ENCODE measurements at places on chromosomes 13 and 19.

GRCh38 chr19:29528946-29529645 lies 3.3 kb downstream of the VSTM2B start:
- no peak for DNase-seq

GRCh38 chr19:4539693-4540581 lies at the start of gene LRG1:
Gene LRG1, minus strand, starts transcription at chr19:4540036. Its CDS starts 23 bp downstream, at chr19:4540013.
- DNase-seq, result no peak

- no peak for DNase-seq
Observed at GRCh38 chr13:73934215-73934641, 200.0 kb downstream of the KLF12 start.

GRCh38 chr19:23343434-23344010 lies 51.7 kb downstream of the ZNF91 start:
- no peak for DNase-seq

GRCh38 chr13:36163809-36164308 lies 32.7 kb upstream of the DCLK1 start:
- DNase-seq, result peak; percentile 11

DNA sequence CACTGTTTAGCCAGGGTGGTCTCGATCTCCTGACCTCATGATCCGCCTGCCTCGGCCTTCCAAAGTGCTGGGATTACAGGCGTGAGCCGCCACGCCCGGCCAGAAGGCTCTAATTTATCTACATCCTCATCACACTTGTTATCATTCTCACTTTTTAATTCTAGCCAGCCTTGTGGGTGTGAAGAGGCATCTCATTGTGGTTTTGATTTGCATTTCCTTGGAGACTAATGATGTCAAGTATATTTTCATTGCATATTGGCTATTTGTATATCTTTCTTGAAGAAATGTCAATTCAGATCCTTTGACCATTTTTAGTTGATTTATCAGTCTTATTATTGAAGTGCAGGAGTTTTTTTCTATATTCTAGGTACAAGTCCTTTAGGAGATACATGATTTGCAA lies 27.7 kb upstream of the HIF3A start:
- DNase-seq, result no peak

DNA sequence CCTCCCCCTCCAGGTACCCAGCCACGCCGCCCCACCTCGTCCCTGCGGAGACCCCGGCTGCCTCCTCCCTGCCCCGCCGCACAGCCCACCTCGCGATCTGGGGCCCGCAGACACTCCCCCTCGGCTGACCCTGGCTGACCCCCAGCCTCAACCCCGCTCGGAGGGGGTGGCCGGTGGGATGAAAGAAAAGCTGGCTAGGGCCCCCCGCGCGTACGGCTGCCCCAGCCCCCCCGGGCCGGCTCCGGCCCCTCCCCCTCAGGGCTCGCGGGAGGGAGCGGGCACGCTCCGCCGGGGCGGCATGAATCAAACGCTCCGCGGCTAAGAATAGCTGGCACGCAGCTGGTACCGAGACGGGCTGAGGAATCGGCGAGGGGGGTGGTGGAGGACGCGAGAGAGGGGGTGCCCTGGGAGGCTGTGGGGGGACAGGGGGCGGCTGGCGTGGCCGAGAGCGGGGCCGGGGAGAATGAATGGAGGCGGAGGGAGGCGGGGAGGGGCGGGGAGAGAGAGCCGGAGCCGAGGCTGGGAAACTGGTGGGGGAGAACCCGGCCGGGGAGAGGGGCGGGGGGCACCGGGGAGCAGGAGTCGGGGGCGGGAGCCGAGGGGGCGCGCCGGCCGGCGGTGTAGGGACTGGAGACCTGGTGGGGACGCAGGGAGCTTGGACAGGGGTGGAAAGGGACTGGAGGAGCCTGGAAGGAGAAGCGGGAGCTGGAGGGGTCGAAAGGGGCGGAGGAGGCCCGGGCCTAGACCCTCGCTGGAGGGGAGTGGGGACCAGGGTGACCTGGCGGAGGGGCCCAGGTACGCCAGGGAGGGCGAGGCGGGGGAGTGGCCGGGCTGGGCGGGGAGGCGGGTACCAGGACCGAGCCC lies 1.1 kb downstream of the SHANK1 start:
- DNase-seq, result no peak

DNA sequence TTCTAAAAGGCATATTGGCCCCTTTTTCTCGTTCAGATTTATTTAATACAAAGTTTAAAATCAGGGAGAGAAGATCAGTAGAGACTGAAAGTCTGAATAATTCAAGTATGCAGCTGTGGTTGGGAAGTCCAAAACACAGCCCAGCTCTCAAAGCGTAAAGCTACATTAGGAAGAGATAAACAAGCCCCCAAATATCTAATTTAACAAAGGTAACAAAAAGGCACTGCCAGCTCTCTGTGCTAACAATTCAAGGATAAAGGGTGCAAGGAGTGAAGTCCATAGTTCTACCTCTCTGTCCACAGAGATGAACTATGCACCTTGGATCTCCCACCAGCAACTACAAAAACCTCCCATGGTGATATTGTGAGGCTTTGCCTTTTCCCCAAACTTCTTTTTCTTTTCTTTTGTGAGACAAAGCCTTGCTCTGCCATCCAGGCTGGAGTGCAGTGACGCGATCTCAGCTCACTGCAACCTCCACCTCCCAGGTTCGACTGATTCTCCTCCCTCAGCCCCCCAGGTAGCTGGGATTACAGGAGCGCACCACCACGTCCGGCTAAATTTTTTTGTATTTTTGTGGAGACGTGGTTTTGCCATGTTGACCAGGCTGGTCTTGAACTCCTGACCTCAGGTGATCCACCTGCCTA lies 104.4 kb downstream of the LHFPL6 start:
- no peak for DNase-seq

DNA sequence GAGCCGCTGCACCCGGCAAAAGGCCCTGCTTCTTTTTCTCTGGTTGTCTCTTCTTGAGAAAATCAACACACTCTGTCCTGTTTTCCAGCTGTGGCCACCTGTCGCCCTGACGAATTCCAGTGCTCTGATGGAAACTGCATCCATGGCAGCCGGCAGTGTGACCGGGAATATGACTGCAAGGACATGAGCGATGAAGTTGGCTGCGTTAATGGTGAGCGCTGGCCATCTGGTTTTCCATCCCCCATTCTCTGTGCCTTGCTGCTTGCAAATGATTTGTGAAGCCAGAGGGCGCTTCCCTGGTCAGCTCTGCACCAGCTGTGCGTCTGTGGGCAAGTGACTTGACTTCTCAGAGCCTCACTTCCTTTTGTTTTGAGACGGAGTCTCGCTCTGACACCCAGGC lies 17.2 kb downstream of the LDLR start:
- no peak for DNase-seq

DNA sequence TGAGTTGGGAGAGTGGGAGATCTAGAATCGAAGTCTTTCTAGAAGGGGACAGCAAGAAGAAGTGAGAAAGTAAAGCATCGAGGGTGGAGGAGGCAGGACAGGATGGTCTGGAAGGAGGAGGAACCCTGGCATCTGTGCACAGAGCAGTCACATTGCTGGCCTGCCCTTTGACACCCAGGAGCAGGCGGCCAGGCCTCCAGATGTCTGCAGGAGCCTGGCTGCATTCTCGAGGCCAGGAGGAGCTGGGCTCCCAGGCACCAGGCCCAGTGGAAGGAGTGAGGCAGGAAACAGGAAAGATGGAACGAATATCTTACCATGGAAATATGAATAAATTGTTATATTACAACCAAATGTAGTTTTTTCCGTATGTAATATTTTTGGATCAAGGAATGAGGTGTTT lies 27.7 kb upstream of the ARGLU1 start:
- DNase-seq, result no peak

DNA sequence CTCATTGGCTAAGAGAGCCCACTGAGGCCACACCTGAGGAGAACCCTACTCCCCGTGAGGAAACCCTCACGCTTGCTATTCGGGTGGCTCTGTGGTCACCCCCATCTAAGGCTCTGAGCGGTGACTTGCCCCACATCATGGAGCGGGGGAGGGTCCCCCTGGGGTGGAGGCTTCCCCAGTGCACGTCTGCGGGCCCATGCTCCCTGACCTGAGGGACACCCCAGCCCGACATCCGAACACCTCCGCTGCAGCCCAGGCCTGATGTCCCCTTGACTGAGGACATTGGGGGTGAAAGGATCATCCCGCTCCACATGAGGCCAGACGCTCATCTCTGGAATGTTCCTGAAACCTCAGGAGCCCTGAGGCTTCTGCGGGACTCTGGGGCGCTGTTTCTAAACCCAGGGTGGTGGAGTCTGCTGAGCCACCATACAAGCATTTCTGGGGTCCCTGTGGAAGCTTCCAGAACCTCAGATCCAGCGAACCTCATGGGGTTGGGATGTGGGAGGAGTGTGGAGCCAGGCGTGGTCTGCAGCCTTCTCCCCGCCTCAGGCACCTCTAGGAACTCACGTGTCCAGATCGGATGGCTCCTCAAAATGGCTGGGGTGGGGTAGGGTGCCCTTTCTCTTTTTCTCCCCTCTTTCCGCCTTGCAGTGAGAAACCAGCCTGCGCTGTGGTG lies 19.9 kb downstream of the TMED1 start:
- DNase-seq, result no peak

GRCh38 chr19:17753976-17754375 lies 2.7 kb downstream of the FCHO1 start:
- DNase-seq, result no peak

DNA sequence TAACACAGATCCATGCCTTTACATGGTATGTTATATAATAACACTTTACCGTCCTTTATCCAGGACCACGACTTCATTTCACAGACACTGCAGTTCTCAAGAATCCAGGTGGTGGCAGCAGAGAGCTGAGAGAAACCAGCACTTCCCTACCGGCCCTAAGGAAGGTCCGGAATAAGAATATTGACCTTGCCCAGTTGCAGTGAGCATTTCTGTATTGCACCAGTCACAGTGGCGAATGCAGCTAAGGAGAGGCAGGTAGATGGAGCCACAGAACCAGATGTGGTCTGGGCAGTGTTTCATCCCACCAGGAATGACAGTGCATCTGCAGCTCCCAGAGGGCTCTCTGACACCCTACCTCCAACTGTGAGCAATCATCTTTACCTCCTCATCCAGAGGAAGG lies 44.6 kb downstream of the ZNF787 start:
- DNase-seq, result no peak

- no peak for DNase-seq
Observed at GRCh38 chr13:110424569-110425443, 117.7 kb downstream of the COL4A2 start.

GRCh38 chr19:8030960-8031359 lies 21.6 kb upstream of the CCL25 start:
- no peak for DNase-seq

- DNase-seq, result no peak
Observed at GRCh38 chr19:41263042-41263849, 926 bp upstream of the HNRNPUL1 start.

DNA sequence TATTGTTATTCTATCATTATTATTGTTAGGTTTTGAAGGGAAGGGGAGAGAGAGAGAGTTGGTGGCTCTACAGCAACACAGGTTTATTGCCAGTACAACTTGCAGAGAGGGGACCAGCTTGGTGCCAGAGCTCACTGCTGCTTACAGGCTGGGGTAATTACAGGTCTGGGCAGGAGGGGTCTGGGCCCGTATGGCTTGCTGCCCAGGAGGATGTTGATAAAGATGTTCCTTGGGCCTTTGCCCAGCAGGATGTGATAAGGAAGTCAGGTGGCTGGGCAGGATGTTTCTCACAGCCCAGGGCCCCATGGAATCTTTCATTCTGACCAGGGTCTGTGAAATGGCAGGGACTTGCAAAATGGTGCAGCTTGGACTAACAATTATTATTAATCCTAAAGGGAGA lies 64.2 kb upstream of the ZNF599 start:
- no peak for DNase-seq

GRCh38 chr19:43765109-43765876 lies 10.5 kb upstream of the SMG9 start:
- peak; percentile 53 for DNase-seq

DNA sequence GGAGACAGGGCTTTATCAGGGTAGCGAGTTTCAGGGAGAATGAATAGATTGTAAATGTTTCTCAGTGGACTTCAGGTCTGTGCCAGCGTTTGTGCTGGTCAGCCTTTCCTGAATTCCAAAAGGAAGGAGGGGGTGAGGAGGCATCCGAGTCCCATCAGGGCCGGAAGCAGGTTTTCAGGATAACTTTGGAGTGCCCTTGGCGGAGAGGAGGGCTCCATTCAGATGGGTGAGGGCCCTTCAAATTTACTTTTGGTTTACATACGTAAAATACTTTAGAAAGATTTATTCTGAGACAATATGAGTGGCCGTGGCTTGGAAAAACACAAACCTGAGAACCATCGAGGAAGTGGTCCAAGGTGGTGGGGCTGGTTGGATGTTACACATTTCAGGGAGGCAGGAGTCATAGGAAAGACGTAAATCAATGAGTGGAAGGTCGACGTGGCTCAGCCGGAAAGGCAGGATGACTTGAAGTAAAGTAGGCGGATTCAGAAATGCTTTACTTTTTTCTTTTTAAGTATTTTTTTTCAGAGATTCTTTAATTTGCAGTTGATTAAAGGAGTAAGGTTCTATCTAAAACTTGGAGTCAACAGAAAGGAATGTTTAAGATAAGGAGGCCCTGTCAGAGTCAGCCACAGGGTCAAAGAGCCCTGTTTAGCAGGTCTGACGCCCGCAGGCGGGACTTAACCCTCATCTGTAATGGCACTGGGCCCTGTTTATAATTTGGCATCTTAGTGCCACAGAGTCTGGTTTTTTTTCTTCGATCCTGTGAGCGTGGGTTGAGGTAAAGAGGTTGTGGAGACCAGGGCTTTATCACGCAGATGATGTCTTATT lies 32.8 kb downstream of the ATP11A start:
- no peak for DNase-seq

DNA sequence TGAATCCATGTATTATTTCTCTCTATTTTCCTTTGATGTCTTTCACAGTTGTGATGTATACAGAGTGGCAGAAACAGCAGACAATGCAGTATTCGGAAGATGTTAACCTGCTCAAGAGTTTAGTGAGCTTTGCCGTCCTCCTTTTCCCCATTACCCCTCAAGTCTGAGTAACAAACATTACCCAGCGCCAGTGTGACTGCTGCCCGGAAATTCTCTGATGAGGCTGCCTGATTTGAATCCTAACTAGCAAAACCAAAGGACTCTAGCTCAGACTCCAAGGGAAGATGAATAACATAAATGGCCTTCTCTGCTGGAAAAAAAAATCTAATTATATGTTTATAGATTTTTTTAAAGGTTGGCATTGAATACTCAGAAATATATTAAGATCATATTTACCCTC lies 247.3 kb upstream of the SOX21 start:
- DNase-seq, result no peak

DNA sequence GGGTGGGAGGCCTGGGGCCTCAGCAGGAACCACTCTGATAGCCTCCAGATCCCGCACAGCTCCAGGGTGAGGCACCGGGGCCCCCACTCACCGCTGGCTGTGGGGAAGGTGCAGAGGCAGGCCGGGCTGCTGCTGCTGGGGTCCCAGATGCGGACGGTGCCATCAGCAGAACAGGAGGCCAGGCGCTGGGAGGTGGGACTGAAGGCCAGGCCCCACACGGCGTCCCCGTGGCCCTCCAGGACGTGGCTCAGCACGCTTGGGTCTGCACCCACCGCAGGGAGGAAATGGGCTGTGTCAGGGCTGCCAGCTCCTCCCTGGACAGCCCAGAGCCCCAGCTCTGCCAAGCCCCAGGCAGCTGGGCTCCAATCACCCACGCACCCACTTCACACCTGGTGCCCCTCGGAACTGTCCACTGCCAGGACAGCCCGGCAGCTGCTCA lies 6.1 kb upstream of the PRKD2 start:
- no peak for DNase-seq

- DNase-seq, result no peak
Observed at GRCh38 chr13:25869941-25870340, 181.9 kb downstream of the SHISA2 start.

- DNase-seq, result no peak
Observed at GRCh38 chr19:31418692-31419430, 69.6 kb upstream of the TSHZ3 start.

Measured in GOT3 (cell line).